ENCODE measurements at places on chromosomes 5 and 9.

DNA sequence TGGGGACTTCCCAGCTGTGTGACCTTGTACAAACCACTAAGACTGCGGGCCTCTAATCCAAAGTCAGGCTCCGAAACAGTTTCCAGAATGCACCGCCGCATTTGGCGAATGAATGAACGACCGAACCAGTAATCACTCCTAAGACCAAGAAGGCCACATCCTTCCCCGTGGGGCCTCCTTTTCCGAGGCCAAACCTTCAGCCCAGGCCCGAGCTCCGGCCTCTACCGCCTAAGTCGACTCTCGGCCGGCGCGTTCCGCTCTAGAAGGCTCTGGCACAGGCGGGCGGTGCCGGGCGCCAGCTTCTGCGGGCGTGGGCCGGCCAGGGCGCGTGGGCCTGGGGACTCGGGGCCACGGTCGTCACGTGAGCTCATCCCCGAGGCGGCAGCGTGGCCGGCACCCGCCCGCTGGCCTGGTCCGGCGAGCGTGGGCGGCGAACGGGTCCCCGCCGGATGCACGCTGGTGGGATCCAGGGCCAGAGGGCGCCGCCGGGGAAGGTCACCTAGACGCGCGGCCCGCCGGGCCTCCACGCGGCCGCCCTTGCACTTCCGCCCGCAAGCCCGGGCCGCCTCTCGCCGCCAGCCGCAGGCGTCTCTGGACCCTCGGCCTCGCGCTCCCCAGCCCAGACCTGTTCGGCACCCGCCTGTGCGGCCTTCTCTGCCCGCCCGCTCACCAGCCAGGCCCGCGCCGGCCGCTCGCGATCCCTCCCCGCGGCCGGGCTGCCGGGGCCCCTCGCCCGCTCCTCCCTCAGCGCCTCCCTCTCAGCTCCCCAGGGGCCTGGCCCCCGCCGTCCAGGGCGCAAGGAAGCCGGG is 754 bp downstream of the VDAC1 start:
- no peak for DNase-seq

DNA sequence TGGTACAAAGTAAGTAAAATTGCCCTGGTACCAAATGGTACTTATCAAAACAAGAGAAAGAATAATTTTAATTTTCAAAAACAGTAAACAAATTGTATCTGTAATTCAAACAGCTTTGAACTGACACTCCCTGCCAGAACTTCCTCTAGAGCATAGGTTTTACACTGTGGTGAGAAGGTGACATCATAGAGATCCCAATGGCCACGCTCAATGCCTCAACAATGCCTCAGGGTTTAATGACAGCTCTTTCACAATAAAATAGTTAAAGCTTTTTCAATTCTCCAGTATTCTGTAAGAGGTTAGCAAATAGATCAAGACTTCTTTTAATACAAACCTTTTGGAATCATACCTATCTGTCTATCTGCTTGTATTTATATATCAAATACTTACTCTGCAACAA is 437.1 kb downstream of the PRR16 start:
- no peak for DNase-seq

DNA sequence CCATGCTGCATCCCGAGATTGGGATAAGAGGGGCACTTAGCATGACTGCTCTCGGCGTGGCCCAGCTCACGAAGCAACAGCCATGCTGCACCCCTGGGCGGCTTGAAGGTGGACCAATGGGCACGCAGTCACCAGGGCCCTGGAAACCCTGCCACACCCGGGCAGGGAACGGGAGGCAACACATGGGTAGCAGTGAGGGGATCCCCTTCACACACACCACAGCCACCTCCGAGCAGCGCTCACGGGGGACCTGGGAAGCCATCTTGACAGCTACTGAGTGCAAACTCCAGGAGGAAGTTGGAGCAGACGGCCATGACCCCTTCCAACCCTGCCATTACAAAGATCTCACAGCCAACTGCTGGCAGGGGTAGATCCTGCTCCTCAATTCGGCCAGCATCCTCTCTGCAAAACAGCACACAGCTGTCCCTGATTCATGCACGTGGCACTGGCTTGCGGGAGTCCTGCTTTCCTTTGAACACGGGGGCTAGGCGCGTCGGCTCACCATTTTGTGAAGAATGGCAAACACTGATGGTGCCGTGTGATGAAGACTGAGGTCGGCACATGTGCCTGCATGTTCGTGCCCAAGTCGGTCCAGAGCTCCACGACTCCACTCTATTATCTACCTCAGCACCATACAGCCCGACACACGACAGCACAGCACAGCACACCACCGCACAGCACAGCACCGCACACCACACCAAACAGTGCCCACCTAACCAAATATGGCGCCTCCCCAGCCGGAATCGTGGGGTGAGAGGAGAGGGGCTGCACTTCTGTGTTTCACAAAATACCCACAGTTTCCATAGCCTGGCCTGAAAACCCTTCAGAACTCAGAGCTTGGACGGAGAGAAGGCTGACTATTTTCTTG is 5.0 kb downstream of the UBAC1 start:
- no peak for DNase-seq

GRCh38 chr5:129358069-129358468 is 102.0 kb upstream of the ADAMTS19 start:
- no peak for DNase-seq

GRCh38 chr5:4533457-4534105 is 606.5 kb upstream of the ADAMTS16 start:
- no peak for DNase-seq

GRCh38 chr9:137436761-137437600 is 4.2 kb downstream of the ENTPD8 start:
- DNase-seq, result no peak

- DNase-seq, result no peak
These were observed 265.5 kb upstream of the PAPPA start for GRCh38 chr9:115888131-115888530.

GRCh38 chr9:111362526-111362925 is 32.5 kb upstream of the OR2K2 start:
- DNase-seq, result no peak

DNA sequence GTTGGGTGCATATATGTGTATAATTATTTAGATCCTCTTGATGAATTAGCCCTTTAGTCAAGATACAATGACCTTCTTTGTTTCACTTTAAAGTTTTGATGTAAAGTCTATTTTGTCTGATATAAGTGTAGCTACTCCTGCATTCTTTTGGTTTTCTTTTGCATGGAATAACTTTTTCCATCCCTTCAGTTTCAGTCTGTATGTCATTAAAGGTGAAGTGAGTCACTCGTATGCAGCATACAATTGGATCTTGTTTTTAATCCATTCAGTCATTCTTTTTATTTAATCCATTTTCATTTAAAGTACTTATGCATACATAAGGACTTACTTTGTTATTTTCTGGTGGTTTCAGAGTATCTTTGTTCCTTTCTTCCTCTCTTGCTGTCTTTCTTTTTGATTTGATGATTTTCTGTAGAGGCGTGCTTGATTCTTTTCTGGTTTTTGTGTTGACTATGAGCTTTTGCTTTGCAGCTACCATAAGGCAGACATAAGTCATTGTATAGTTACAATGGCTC is 36.3 kb upstream of the FAM120A start:
- DNase-seq, result no peak

DNA sequence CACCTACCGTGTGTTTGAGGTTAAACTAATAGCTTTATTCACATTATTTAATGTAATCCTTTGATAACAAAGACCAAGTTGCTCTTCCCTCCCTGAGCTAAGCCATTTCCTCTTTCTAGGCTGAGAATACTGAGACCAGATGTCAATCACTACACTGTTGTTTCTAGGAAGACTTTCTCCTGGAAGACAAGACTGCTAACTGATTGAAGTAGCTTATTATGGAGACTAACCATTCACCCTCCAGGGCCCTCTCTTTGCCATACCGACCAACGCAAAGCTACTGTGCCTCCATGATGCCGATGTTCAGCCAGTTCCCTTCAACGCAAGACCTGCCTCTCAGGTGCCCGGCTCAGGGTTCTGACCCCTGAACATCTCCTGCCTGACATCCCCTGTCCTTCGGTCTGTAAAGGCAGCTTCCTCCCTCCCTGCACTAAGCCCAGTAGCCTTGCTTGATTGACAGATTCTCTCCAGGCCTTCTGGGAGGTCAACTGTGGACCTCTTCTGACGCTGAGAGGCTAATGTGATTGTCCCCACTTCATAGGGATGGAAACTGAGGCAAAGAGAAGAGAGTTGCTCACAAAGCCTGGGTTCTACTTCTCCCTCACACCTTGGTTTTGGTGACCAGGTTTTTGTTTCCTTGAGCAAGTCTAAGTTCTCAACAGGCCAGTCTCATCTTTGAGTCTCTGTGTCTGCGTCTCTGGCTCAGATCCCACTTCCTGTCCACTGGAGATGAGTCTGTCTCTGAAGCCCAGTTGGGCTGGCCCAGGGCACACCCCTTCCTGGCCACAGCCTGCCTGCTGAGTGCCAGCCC is 259.7 kb upstream of the IRX2 start:
- no peak for DNase-seq

GRCh38 chr5:128378632-128379031 is 159.4 kb downstream of the FBN2 start:
- DNase-seq, result no peak

GRCh38 chr9:72681283-72681630 is 159.8 kb downstream of the TMC1 start:
- peak; percentile 92 for DNase-seq

- no peak for DNase-seq
These were observed 333.1 kb downstream of the ASTN2 start for GRCh38 chr9:117081641-117082317.

GRCh38 chr9:38186404-38187115 is 117.5 kb upstream of the SHB start:
- no peak for DNase-seq

DNA sequence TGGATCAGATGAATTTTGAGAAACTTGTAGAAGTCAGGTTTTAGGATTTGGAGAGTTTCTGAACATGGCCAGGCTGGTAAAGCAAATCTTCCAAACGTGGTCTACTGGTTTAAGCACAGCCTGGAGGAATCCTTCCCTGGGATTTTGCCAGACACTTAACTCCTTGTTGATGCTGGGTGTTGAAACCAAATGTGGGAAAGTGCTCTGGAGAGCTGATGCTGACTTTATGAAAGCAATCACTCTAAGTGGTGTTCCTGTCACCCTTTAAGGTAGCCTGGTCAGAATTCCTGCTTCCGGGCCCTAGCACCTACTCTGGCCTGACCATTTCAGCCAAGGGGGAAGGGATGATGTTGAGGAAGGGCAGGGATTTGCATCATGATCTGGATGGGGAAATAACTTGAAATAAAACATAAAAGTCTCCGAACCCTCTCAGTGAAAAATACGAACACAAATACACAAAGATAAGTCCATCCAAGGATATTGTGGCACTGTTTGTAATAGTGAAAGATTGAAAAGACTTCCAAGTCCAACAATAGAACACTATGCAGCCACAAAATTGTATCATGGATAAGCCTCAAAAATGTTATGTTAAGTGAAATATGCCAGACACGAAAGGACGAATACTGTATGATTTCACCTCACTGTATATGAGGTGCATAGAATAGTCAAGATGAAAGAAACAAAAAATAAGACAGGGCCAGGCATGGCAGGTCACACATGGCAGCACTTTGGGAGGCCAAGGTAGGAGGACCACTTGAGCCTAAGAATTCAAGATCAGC is 57.7 kb downstream of the PDE6A start:
- DNase-seq, result no peak

DNA sequence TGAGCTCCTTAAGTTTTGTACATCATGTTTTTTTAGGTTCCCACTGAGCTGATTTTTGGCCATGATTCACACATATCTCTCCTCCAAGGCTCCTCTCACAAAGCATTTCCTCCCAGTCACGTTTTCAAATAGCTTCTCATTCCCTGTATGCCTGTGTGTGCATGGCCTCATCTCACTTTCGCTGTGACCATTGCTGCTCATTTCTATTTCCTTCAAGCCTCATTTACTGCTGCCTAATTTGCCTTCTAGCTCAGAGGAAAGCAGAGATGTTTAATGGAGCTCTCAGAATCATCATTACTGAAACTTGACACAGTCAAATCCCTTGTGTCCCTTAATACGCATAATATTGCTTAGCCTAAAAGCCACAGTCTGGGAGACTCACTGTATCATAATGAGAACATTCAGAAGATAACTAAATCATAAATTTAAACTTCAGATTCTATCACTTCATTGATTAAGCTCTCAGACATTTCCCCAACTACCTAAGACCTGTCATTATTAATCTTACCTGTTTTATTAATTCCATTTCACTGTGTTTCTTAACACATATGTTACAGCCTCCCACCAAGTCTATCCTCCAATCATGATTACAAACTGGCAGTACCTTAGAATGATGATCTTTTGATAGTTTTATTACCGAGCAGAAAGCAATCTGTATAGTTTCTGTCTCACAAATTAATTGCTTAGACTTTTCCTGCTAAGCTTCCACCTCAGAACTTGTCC is 278.3 kb upstream of the PTGER4 start:
- DNase-seq, result no peak

GRCh38 chr5:59393585-59394420 is 499.7 kb downstream of the PDE4D start:
- DNase-seq, result no peak

DNA sequence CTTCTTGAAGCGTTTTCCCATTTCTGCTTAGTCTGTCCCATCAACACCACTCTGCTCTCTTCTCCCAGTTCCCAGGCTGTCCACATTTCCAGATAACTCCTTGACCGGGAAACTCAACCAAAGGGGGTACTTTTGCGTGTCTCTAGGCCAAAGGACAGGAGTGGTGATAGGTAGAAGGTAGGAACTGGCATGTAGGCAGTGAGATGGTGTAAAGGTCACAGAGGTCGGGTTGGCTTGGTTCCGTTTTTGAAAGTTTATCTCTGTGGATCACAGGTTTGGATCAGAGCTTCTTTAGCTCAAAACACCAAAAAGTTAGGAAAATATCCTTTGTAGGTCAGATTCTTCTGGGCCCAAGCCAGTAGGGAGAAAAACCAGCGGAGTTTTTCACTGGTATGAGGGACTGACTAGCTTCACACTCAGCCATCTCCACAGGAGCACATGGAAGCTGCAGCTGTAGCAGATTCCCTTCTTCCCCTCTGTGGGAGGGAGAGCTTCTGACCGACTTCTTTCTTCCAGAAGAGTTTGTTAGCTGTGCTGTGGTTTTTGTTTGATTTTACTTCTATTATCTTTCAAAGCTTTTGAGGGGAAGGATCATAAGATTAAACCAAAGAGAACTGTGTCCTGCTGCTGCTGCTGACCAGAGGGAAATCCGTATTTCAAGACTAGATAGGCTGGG is 98.4 kb upstream of the DMRT1 start:
- DNase-seq, result no peak

GRCh38 chr5:160287378-160288051 is 24.8 kb downstream of the CCNJL start:
- no peak for DNase-seq

DNA sequence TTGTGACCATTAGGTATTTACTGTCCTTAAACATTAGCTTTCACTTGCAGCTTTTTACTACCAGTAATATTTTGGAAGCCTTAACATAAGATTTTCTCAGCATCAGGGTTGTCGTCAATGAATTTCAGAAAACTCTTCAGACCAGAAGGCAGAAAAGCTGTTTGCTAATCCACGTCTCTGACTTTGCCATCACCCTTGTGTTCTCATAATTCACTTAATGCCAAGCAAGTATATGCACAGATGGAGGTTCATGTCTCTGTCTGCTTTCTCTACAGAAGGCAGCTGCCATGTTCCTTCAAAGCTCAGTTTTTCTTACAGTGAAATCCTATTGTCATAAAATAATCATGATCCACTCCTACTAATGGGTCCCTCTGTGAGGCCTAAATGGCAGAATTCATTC is 37.7 kb upstream of the LRRC19 start:
- DNase-seq, result no peak
